ENCODE measurements at places on chromosomes 5 and 9. TPM values are rescaled to one million over a fixed set of nuclear protein-coding genes. Genes with fewer than 3 reads are reported as not detected.

AP3B1 gene
- total RNA-seq: 31.3 TPM

PCDHB10 gene
- 26.3 TPM for total RNA-seq

CCDC192 gene
- total RNA-seq: not detected

CARD9 gene
- total RNA-seq: 0.63 TPM

ARSI gene
- not detected for total RNA-seq

LCN9 gene
- total RNA-seq: not detected

CSNK1A1 gene
- total RNA-seq: 387 TPM

ADAM19 gene
- total RNA-seq: 16.6 TPM

SPATA6L gene
- total RNA-seq: 13.8 TPM

PCAT7 gene
- total RNA-seq: not detected

C9orf153 gene
- total RNA-seq: 1.3 TPM

DEPDC1B gene
- total RNA-seq: 17.5 TPM

TAS2R1 gene
- total RNA-seq: 0.31 TPM

ZNF300 gene
- total RNA-seq: 94.8 TPM

DAB2IP gene
- 21.9 TPM for total RNA-seq

LRRC70 gene
- total RNA-seq: 8.5 TPM

OR1Q1 gene
- not detected for total RNA-seq

PCDHGA4 gene
- total RNA-seq: 21.6 TPM

ERBIN gene
- total RNA-seq: 99.2 TPM

SPATA31C1 gene
- total RNA-seq: not detected

INSYN2B gene
- 2.2 TPM for total RNA-seq

GFRA3 gene
- total RNA-seq: not detected

GABRA1 gene
- total RNA-seq: 17.2 TPM

Measured in parietal lobe (tissue), 2 donors.